ENCODE measurements at places on chromosomes 6 and 20.

- DNase-seq: no peak
These were observed 118.7 kb upstream of the TBX18 start for GRCh38 chr6:84882768-84883766.

DNA sequence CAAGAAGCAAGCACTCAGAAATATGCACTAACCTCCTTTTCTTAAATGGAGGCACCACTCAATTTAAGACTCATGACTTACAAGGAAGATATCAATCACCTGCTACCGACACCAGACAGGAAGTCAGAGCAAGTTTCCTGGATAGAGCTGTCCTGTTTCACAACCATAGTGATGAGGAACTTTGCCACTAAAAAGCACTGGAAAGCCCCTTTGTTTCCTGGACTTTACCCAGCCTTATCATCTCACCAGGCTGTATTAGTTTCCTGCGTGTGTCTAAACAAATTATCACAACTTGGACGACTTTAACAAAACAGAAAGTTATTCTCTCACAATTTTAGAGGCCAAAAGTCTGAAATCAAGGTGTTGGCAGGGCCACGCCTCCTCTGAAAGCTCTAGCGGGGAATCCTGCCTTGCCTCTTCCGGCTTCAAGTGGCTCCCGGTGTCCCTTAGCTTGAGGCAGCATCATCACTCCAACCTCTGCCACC is 253.8 kb upstream of the STXBP5 start:
- no peak for DNase-seq

DNA sequence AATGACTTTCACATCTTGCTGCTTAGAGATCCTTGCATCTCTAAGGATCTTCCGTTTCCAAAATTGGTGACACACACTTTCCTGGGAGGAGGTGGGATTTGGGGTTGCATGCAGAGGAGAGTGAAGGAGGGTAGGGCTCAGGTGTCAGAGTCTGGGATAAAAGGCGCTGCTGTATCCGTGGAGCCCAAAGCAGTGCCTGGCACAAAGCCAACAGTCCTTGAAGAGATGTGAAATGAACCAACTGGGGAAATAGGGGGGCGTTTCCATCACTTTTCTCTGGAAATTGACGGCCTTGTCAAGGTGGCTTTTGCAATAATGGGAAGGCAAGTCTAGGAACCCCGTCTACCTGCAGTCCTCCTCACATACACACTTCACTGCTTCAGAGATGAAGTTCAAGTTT is 59.5 kb upstream of the NELFCD start:
- DNase-seq: no peak

DNA sequence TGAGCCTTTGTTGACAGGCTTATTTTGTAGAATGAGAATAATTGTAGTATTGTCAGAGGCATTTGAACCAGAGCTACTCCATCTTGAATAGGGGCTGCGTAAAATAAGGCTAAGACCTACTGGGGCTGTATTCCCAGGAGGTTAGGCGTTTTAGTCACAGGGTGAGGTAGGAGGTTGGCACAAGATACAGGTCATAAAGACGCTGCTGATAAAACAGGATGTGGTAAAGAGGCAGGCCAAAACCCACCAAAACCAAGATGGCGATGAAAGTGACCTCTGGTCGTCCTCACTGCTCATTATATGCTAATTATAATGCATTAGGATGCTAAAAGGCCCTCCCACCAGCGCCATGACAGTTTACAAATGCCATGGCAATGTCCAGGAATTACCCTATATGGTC is 82.7 kb downstream of the PFDN4 start:
- no peak for DNase-seq

All from stimulated activated CD4-positive, alpha-beta T cell treated with anti-CD3 and anti-CD28 coated beads, TNF-alpha, amount 100 ng/mL, for 4 hours (primary cell).